ENCODE measurements at places on chromosomes 12 and 14.

DNA sequence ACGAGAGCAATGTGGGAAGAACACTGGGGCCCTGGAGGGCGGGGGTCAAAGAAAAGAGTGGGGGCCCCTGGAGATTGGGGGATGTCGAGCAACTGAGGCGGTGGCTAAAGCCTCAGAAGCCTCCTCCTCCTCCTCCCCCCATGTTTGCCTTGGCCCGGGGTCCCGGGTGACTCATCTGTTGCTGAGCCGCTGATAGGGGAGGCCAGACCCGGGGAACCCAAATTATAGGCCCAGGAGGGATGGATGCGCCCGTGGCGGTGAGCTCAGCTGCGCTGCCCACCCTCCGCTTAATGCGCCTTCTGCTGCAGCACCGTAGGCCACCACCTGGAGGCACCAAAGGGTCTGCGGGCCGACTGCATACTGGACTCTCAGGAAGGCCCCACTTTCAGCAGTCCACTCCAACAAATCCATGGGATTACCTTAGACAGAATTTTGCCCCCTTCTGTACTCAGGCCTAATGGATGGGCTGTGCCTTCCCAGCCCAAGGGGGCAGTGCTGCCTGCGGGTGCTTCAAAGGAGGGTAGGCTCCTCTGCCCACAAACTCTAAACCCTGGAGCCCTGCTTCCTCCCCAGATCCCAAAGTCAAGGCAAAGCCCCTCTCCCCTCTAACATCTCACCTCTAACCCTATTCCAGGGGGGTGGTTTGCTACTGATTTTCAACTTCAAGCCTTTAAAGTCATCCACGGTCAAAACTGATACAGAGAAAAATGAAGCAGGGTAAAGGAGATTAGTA is 2.6 kb upstream of the WNT10B start:
- H3K4me3 ChIP-seq, result no peak overlapping the region
- no peak overlapping the region for H3K27ac ChIP-seq
- H3K27me3 ChIP-seq, result peaks cover 31% of the 10 kb centered on the region
- no peak for DNase-seq
- peaks cover 56% of the 10 kb centered on the region for H3K4me1 ChIP-seq

- no peaks in the 10 kb centered on the region for H3K4me1 ChIP-seq
- no peaks in the 10 kb centered on the region for H3K27me3 ChIP-seq
- DNase-seq, result no peak
- H3K36me3 ChIP-seq, result no peaks in the 10 kb centered on the region
- no peak overlapping the region for H3K4me3 ChIP-seq
Measured at GRCh38 chr12:9925705-9926393, 6.3 kb downstream of the CLEC2A start.

DNA sequence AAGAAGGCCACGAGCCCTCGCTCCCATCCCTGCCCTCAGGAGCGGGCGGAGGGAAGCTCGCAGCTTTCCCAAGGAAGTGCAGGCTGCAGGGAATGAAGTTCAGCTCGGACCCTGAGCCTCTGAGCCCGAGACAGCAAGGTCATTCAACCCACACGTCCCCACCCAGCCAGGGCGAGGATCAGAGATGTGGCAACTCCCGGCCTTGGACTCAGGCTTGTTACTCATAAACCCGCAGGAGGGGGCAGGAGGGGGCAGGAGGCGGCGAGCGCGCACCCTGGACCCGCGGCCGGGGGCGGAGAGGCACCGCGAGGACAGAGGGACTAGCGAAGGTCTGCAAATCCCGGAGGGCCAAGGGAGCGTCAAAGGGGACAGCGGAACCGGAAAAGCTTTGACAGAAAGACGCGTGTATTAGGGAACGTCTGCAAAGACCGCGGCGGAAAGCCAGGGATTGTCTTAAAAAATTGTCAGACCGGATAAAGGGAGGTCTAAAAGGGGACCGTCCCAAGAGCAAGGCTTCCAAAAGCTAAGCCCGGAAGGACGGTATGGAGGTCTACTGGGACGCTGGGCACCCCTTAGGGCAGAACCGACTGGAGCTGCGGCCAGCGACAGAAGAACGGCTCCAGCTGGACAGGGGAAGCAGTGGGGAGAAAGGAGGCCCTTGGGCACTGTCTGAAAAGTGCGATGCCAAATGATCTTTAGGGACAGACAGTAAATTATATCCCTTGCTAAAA is 611 bp upstream of the DCAF11 start:
- peak overlapping the region; percentile 97 for H3K4me3 ChIP-seq
- H3K27me3 ChIP-seq, result no peaks in the 10 kb centered on the region
- peaks cover 35% of the 10 kb centered on the region for H3K4me1 ChIP-seq
- DNase-seq, result peak; percentile 91

DNA sequence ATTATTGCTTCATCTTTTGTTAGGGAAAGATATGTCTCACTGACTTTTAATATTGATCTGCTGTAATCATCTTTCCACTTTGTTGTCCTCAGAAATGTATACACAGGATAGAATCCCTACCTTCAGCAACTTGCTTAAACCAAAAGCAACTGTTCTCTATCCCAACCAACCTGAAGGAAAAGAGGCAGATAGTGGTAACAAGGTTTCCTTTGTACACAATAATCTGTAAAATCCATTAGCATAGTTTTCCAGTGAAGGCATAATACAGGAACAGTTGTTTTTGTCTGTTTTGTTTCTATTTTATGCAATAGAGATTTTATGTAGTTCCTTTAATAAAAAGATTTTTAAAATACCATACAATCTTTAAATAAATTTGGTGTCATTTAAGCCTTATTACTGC is 170.5 kb downstream of the PIK3C2G start:
- H3K36me3 ChIP-seq, result no peaks in the 10 kb centered on the region
- H3K4me1 ChIP-seq, result no peaks in the 10 kb centered on the region
- DNase-seq, result no peak
- H3K27ac ChIP-seq, result no peak overlapping the region
- H3K27me3 ChIP-seq, result no peaks in the 10 kb centered on the region

DNA sequence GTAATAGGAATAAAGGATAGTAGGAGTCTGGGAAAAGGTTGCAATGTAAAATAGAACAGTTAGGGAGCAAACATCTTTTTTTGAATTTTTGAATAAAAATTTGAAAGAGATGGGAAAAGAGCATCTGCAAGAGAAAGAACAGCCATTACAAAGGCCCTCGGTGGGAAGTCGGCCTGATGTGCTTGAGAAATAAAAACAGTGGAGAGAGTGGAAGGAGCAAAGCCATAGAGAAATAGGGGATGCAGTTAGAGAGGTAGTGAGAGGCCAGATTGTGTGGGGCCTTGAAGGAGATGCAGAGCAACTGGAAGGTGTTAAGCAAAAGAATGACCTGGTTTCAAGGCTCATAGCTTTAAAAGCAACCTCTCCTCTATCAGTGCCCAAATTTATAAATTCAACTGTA is 409.8 kb downstream of the RERGL start:
- H3K4me3 ChIP-seq, result no peak overlapping the region
- no peak for DNase-seq
- H3K4me1 ChIP-seq, result no peaks in the 10 kb centered on the region
- no peaks in the 10 kb centered on the region for H3K36me3 ChIP-seq
- no peaks in the 10 kb centered on the region for H3K27me3 ChIP-seq

GRCh38 chr12:64733857-64734256 is 25.3 kb downstream of the GNS start:
- no peak overlapping the region for H3K4me3 ChIP-seq
- H3K36me3 ChIP-seq, result peaks cover 9% of the 10 kb centered on the region
- no peak for DNase-seq
- H3K4me1 ChIP-seq, result peaks cover 30% of the 10 kb centered on the region
- no peaks in the 10 kb centered on the region for H3K27me3 ChIP-seq

- no peak for DNase-seq
- H3K4me1 ChIP-seq, result peaks cover 12% of the 10 kb centered on the region
- no peaks in the 10 kb centered on the region for H3K36me3 ChIP-seq
- no peaks in the 10 kb centered on the region for H3K27me3 ChIP-seq
- H3K27ac ChIP-seq, result no peak overlapping the region
Measured at GRCh38 chr14:68337279-68337678, 455.6 kb downstream of the ZFP36L1 start.

DNA sequence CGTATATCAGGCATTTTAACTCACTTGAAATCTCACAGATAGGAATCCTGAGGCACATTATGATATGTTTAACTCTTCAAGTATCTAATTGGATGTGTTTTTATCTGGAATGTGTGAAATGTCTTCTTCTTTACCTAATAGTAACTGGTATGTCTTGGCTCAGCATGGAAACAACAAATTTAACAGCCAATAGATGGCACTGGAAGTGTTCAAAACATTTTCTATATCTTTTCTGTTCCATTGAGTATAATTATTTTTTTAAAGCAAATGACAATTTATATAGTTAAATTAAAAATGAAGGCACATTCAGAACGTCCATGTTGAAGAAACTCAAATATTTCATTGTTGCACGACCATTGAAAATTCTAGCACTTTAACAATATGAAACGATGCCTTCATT is 164.6 kb upstream of the SLC16A7 start:
- no peak overlapping the region for H3K27ac ChIP-seq
- H3K27me3 ChIP-seq, result no peaks in the 10 kb centered on the region
- no peaks in the 10 kb centered on the region for H3K4me1 ChIP-seq
- no peaks in the 10 kb centered on the region for H3K36me3 ChIP-seq
- DNase-seq, result peak; percentile 5

- H3K27ac ChIP-seq, result no peak overlapping the region
- DNase-seq, result no peak
- no peak overlapping the region for H3K4me3 ChIP-seq
- H3K4me1 ChIP-seq, result no peaks in the 10 kb centered on the region
- no peaks in the 10 kb centered on the region for H3K27me3 ChIP-seq
Measured at GRCh38 chr14:24178399-24179178, 6.7 kb downstream of the REC8 start.

DNA sequence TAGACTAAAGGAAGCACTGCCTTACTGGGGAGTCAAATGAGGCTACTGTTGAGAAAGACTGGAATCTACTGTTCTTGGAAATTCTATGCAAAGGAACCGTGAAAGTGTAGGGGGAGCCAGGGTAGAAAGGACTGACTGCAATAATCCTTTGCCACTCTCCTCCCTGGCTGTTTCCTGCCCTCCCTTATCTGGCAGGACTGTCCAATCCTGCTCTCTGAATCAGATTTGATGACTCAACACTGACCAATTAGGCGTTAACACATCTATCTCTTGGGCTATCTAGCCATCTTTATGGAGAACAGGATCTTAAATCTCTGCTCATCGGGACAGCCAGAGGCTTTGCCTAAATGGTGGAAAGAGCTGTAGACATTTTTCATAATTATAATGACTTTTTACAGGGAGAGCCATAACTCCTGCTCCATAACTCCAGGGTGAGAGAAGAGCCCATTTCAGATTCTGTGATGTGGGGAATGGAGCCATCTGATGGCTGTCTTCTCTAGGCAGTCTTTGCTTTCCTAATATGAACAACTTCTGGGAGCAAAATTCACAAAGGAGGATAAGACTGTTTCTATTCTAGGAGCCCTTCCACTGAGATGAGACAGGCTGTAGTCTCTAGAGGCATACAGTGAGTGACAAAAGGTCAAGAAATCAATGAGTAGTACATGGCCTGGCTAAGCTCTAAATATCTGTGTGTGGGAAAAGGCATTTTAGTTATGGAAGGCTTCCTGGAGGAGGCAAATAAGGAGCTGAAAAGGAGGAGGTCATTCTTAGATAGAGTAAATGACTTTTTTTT is 68.9 kb upstream of the CISTR start:
- no peak for DNase-seq
- H3K27me3 ChIP-seq, result peaks cover 33% of the 10 kb centered on the region
- H3K36me3 ChIP-seq, result no peaks in the 10 kb centered on the region
- no peaks in the 10 kb centered on the region for H3K4me1 ChIP-seq

- H3K36me3 ChIP-seq, result no peaks in the 10 kb centered on the region
- no peak overlapping the region for H3K27ac ChIP-seq
- H3K27me3 ChIP-seq, result no peaks in the 10 kb centered on the region
- no peak overlapping the region for H3K4me3 ChIP-seq
- no peak for DNase-seq
- H3K4me1 ChIP-seq, result no peaks in the 10 kb centered on the region
Measured at GRCh38 chr14:58771016-58771415, 133.3 kb downstream of the DACT1 start.

DNA sequence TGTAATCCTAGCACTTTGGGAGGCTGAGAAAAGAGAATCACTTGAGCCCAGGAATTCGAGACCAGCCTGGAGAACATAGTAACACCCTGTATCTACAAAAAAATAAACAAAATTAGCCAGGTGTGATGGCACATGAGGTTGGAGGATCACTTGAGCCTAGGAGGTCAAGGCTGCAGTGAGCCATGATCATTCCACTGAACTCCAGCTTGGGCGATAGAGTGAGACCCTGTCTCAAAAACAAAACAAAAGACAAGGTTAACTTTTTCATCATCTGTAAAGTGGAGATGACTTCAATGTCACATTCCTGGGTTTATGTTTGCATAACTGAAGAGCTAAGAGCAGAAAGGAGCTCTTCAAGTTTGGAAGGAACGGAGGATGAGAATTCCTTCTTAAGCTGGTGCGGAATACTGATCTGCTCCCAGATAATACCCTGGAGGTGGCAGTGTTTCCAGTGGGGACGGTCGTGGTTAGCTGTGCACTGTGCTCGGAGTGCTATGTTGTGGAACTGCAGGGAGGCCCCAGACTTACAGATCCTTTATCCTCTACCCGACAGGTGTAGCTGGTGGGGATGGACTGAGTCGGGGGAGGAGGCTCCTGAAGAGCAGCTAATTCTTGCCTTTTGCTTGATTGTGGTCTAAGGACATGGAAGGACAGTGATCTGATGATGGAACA is 22.5 kb upstream of the BICD1 start:
- no peak for DNase-seq
- no peak overlapping the region for H3K4me3 ChIP-seq
- H3K27ac ChIP-seq, result no peak overlapping the region
- no peaks in the 10 kb centered on the region for H3K27me3 ChIP-seq
- no peaks in the 10 kb centered on the region for H3K4me1 ChIP-seq

- no peak for DNase-seq
- peaks cover 38% of the 10 kb centered on the region for H3K4me1 ChIP-seq
Measured at GRCh38 chr12:124458992-124459851, 108.2 kb downstream of the NCOR2 start.

DNA sequence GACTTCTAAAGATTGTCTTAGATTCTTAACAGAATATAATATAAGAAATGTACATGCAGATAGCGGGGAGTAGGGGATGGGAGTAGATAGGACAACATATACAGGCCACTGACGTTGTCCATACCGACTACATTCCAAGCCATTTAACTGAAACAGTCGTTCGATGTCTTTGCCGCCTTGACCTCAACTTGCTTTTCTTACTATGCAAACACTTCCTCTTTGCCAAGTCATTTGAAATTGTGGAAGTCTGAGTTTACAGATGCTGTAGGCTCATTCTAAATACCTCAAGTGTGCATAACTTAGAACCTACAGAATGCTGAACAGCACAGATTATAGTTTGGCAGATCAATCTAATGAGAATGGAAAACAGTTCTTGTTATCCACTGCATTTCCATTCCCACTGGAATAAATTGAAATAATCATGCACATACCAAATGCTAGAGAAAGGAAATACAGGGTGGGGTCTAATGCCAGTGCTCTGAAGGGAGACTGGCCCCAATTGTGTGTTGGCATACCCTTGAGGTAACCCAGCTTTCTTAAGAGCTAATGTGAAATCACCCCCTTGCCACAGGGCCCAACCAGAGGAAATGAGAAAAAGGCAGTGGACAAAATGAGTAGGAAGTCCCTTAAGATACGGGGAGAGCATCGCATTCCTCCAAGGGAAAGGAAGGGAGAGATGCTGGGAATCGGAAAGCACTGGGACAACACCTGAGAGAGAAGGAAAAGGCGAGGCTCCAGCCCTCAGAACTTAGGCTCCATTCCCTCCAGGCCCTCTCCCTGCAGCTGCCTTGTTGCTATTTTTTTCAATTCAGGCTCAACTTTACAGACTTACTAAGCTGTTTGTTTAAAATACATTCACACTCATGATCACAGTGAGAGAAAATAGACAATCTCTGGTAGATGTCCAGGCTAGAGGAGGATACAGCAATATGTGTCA is 380.9 kb upstream of the TMTC1 start:
- DNase-seq, result no peak
- no peaks in the 10 kb centered on the region for H3K36me3 ChIP-seq
- H3K27ac ChIP-seq, result no peak overlapping the region
- H3K27me3 ChIP-seq, result no peaks in the 10 kb centered on the region
- no peaks in the 10 kb centered on the region for H3K4me1 ChIP-seq

Measured in CD4-positive, alpha-beta memory T cell (primary cell).